ENCODE measurements at places on chromosomes 1 and 21. TPM values are rescaled to one million over a fixed set of nuclear protein-coding genes. Genes with fewer than 3 reads are reported as not detected.

RIIAD1 gene
- not detected for total RNA-seq

- DNase-seq: no peak
These were observed 75.0 kb downstream of the CEP350 start for GRCh38 chr1:180029524-180030135.

- DNase-seq: peak; percentile 14
These were observed 945 bp upstream of the WNT9A start for GRCh38 chr1:227948493-227949260.

DNA sequence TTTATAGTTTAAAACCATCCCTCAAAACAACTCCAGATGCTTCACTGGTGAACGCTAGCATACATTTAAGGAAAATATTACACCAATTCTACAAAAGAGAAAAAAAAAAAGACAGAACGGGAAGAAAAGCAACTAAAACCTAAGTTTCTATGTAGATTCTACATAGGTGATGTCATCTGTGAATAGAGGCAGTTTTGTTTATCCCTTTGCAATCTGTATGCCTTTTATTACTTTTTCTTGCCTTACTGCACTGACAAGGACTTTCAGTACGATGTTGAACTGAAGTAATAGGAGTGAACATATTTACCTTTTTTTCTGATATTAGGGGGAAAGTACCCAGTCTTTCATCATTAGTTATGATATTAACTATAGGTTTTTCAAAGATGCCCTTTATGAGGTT, 101.7 kb upstream of the HAO2 start:
- no peak for DNase-seq

GRCh38 chr1:111471012-111471411, 2.8 kb upstream of the C1orf162 start:
- no peak for DNase-seq
